ENCODE measurements at places on chromosomes 3 and 15.
A peak's percentile ranks its signal among the peaks of the same experiment; 100 is the strongest.

- DNase-seq: no peak
Measured at GRCh38 chr3:140177943-140178342, 243.0 kb downstream of the CLSTN2 start.

DNA sequence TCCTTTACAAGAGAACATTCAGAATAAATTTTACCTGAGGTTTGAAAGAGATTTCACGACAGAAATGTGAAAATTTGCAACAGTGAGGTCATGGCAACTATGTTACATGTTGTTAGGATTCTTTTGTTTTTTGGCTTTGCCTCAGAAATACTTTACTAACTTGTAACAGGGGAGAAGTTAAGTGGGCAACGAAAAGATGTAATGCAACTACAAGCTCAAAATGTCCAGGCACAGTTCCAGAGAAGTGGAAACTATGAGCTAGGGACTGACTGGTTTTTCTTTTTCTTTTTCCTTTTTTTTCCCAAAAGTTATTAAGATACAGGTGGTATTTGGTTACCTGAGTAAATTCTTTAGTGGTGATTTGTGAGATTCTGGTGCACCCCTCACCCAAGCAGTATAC is 111.5 kb upstream of the PPP2R3A start:
- no peak for DNase-seq

- DNase-seq: no peak
Measured at GRCh38 chr3:130658678-130659077, 88.0 kb downstream of the PIK3R4 start.

DNA sequence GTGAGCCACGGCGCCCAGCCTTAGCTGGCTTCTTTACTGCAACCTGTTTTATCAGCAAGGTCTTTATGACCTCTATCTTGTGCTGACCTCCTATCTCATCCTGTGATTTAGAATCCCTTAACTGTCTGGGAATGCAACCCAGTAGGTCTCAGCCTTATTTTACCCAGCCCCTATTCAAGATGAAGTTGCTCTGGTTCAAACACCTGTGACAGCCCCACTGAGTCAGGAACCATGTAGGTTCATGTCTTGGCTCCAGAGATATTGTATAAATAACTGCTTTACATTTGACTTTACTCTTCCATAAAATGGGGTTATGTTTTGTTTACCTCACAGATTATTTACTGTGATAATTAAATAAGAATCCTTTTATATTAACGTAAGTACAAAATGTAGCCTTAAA is 27.1 kb upstream of the ANO10 start:
- no peak for DNase-seq

DNA sequence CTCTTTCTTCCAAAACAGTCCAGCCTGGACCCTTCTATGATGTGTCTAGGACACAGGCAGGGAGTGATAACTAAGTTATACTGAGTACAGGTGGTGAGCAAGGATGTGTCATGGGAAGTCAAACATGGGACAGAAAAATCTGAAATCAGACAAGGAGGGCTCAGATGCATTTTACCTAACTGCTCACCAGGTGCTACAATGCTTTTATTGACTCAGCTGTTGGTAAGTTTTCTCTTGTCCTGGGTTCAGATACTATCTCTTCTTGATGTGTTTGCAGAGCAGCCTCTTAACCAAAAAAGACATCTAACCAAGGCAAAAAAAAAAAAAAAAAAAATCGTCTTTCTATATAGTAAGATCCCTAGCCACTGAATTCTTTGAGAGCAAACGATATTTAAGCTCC is 378.6 kb downstream of the VPS13C start:
- DNase-seq: no peak

- DNase-seq: no peak
Measured at GRCh38 chr3:4850211-4850927, 128.9 kb upstream of the BHLHE40 start.

GRCh38 chr3:77655396-77655795 is 615.5 kb downstream of the ROBO2 start:
- DNase-seq: no peak

- no peak for DNase-seq
Measured at GRCh38 chr15:85475711-85476110, 95.3 kb downstream of the AKAP13 start.

GRCh38 chr15:67063689-67064606 is 1.5 kb upstream of the SMAD3 start:
- DNase-seq: peak; percentile 74

- DNase-seq: no peak
Measured at GRCh38 chr3:153972862-153973261, 148.3 kb upstream of the ARHGEF26 start.

GRCh38 chr15:50943638-50944037 is 35.2 kb downstream of the AP4E1 start:
- no peak for DNase-seq

GRCh38 chr3:171841620-171842000 is 1.5 kb upstream of the TMEM212 start:
- DNase-seq: no peak

DNA sequence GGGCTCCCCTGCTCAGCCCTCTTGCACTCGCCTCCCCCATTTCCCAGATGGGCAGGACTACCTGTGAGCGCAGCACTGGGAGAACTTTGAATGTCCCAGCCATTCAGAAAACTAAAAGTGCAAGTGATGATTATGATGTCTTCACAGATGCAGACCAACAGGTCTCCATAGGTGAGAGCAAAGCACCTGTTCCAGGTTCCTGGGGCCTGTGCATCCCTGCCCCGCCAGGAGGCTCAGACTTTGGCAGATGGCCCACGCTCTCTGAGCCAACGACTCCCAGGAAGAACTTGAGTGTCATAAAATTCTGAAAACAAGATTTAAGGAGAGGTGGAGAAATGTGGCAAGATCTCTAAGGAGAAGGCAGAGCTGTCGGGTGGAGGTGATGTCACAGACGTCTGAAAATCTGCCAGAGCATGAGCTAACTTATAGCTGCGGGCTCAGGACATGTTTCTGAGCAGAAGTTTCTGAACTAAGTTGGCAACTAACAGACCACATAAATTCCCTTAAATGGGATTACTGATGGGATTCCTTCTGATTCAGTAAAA is 110.8 kb upstream of the IGF1R start:
- DNase-seq: no peak

- DNase-seq: peak; percentile 34
Measured at GRCh38 chr15:91311986-91312385, 211.9 kb downstream of the SV2B start.

GRCh38 chr3:23490459-23490858 is 287.3 kb downstream of the UBE2E2 start:
- no peak for DNase-seq

DNA sequence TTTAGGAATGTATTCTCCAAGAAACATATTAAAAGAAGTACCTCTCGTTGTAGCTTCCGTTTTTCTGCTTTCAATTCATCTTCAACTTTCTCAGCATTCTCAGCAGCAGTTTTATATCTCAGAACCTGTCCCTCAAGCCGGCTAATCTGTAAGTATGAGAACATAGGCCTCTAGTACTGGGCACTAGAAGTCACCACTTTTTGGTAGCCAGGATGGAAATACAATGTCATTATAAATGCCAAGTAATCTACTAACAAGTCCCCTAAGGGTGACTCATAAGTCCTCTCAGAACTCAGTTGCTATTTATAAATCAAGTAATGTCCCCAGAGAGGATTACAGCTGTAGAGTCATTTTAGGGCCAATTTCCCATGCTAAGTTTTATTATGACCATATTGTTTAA is 61.1 kb downstream of the MLH1 start:
- no peak for DNase-seq

GRCh38 chr15:70605606-70606410 is 157.6 kb downstream of the UACA start:
- no peak for DNase-seq

DNA sequence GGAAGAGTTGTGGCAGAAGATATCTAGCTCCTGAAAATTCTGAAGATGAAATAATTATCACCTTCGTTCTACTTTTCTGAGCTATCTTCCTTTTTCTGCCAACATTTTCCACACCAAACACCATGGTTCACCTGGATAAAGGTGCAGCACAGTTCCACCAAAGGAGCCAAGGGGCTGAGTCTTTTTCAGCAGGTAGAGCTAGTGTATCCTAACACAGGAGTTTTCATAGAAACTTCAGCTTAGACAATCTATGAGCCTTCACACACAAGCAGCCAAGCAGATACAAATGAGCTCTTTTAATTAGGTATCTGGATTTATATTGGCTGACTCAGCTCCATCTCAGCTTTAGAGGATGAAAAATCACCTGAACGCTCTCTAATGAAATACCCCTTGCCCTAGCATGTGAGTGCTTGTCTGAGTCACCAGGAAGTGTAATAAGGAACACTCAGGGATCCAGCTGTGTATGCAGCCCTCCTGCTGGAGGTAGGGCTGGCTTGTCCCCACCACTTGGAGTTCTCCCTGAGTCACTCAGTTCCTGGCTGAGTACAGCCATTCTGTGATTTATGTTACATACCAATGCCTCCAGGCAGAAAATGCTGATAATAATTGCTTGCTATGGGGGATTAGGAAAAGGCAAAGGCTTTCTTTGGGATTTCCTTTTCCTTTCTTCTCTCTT is 385.7 kb downstream of the LSAMP start:
- no peak for DNase-seq

DNA sequence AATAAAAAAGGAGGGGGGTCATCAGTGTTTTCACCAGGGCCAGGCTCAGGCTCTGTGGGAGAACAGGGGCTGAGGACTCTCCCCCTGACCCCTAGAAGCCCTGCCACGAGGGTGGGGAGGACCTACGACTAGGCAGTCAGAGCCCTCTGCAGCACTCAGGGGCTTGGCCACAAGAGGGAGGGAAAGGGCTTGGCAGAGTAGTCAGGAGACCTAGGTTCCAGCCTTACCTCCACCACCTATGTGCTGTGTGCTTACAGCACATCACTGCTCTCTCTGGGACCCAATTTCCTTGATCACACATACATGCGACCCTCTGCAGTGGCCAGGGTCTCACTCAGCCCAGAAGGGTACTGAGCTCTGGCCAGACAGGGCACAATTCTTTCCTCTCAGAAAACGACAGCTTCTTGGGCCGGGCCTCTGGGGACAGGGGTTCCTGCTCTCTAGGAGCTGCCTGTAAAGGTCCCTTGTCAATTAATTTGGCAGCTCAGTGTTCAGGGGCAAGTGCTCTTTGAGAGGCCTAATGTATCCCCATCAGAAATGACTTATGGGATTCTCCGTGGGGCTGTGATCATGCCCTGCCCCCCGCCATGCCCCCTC is 16.4 kb upstream of the SKIC8 start:
- DNase-seq: no peak

DNA sequence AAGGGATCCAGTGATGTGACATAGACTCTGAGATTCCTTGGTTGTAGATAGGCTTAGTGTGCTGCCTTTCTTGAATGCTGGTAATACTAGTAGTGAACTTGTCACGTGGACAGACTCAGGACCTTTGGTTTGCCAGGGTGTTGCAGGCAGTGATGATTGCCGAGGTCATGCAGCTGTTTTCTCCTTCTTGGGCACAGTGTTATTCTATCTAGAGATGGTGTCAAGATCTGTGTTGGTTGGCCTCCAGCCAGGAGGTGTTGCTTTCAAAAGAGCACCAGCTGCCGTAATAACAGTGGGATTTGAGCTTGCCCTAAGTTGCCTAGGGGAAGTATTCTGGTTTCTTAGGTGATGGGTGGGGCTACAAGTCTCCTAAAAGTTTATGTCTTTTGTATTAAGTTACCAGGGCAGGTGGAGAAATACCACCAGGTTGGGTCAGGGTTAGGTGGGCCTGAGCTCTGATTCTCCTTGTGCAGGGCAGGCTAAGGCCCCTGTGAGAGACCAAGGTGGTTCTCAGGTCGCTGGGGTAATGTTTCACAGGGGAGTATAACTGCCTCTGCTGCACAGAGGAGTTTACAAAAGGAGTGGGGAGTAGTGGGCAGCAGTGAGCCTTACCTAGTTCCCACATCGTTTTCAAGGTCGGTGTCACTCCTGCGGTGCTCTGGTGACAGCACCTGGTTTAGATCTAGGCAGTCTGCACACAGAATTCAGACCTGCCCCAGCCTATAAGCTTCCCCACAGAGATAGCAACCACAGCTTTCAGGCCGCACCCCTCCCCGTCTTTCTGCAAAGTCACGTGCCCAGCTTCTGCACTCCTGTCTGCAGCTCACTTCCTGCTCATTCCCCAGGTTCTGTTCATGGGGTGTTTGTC is 350.3 kb downstream of the DOCK3 start:
- peak; percentile 87 for DNase-seq

Measured in CD4-positive, alpha-beta T cell treated with Interleukin-6 for 4 hours (primary cell).